ENCODE measurements at places on chromosomes 5 and 9.

DNA sequence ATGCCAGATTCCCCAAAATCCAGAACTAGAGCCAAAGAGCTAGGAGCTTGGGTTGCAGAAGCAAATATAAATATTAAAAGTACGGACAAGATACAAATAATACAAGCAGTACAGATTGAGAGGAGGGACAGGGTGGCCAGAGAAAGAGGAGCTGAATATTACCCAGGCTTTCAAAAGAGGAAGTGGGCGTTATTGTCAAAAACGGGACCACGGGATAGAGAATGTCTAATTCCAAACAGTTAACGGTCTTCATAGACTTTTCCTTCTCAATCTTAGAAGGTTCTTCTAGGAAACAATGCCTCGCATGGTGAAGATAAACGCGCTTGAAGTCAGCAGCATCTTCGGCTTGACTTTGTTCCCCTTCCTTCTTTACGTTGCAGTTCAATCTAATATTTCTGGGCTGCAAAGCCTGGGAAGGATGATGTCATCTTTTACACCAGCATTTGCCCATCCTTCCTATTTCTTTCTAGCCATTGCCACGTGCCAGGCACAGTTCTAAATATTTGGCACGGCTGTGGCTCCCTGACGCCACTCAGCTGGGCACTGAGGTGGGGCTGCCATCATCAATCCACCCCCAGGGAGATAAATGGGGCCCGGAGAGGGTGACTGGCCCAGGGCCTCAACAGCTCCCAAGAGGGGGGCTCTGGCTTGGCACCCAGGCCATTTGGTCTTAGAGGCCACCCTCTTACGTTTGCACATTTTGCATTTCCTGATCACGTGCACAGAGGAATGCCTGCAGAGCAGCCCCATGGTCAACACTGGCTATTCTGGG lies 16.3 kb upstream of the OLFM1 start:
- no peak for DNase-seq

GRCh38 chr9:136581614-136582447 lies 36.0 kb upstream of the NOTCH1 start:
- DNase-seq: no peak

GRCh38 chr5:86125731-86126601 lies 491.8 kb upstream of the COX7C start:
- no peak for DNase-seq

DNA sequence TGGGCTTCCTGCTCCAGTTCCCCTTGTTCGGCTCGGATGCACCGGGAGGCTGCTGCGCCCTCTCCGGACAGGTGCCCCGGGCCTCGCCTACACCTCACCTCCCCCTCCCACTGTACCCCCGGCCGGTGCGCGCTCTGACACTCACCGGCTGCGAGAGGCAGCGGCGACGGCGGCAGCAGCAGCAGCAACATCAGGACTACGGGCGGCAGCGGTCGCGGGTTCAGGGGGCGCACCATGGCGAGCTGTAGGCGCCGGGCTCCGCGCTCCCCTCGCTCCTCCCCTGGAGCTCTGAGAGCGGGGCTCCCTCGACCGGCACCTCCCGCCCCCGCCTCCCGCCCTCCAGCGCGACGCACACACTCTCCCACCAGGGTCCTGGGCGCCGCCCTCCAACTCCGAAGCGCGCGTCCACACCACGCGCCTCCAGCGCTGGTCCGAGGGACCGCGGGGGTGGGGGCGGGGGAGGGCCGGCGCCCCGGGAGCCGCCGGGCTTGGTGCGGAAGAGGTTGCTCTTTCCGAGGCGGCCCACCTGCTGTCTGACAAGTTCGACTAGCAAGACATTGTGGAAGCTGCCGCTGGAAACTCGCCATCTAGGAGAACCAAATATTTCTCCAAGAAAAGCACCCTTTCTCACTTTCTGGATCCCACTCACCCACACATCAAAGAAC lies at the start of gene GFRA3:
GFRA3 (minus strand) TSS at position 433 of the 665 bp plus-strand sequence; CDS start at position 236, 197 bp downstream.
- peak; percentile 2 for DNase-seq

DNA sequence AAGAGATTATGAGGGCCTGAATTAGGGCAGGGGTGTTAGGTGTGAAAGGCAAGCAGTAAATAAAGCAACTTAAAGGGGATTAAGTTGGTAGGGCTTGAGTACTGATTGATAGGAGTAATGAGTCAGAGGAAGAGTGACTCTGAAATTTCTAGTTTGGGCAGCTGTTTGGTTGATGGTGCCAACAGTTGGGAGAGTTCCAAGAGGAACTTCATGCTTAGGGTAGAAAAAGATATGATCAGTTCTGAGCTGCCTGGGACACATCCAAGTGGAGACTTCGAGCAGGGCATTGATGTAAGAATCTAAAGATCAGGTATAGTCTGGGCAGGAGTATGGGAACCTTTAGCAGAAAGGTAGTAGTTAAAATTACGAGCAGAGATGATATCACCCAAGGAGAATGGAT lies 10.2 kb downstream of the MAMDC2 start:
- no peak for DNase-seq

DNA sequence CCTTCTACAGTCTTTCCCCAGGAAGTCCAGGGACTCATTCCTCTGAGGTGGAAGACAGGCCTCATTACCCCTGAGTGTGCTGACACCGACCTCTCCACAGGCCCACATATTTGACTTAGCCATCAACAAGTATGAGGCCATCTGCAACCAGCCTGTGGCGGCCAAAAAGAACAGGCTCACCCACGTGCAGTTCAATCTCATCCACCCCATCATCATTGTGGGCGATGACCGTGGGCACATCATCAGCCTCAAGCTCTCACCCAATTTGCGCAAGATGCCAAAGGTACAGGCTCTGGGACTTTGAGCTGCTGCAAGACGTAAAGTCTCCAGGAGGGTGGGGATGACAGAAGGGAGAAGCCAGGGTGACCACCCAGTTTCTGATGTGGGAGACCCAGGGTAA lies 5.6 kb downstream of the ENHO start:
- DNase-seq: no peak

DNA sequence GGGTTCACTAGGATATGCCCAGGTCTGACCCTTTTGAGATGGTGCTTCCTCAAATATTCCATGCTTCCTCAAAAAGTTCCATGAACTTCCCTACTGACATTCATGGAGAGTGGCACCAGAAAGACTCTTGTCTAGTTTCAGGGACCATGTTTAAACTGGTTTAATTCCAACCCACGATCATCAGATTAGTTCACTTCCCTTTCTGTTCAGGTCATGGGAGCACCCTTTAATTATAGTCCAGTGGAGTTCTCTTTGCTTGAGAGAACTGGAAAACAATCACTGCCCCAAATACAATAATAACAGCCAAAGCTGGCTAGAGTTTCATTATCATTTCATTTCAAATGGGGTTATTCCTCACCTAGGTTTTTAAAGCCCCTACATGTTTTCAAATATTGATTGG lies 9.7 kb upstream of the ERBIN start:
- DNase-seq: no peak

- no peak for DNase-seq
These were observed 155.6 kb upstream of the SEMA6A start for GRCh38 chr5:116730185-116730584.

- DNase-seq: no peak
These were observed 62.4 kb downstream of the SHC3 start for GRCh38 chr9:89116064-89116804.

DNA sequence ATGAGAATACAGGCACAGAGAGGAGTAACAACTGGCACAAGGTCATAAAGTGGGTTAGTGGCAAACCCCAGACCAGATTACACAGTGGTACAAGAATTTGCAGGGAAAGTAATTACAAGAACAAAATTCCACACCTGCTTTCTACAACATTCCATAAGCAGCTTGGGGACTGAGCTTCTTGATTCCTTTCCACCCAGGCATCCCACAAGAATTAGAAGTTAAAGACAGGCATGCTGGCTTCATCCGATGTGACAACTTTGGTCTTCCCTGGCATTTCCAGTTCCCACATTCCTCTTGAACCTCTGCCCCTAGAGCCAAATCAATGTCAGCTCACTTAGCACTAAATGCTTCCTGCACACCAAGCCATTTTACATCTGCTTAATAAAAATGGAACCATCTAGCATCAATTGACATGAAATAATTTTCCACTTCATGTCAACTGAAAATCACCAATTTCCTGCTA lies 435.8 kb upstream of the PAPPA start:
- no peak for DNase-seq

- DNase-seq: no peak
These were observed 720 bp downstream of the NUDT12 start for GRCh38 chr5:103561685-103562452.

- DNase-seq: no peak
These were observed 42.2 kb downstream of the SV2C start for GRCh38 chr5:76125346-76125745.

DNA sequence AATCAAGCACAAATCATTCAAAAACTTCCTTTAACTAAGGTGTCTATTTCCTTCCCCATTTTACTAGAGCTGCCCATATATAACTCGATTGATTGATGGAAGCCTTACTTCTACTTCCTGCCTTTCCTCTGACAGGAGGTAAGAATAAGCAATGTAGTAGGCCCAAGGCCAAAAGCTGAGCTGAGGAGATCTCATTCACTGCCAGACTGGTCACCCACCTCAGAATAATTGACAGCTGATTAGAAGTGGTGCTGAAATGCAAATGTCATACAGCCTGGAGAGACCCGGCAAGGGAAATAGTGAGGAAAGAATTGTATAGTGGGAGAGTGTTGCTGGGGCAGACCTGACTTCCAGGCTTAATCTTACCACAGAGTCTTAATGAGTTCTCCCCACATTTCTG lies 239.9 kb downstream of the SAXO1 start:
- no peak for DNase-seq

DNA sequence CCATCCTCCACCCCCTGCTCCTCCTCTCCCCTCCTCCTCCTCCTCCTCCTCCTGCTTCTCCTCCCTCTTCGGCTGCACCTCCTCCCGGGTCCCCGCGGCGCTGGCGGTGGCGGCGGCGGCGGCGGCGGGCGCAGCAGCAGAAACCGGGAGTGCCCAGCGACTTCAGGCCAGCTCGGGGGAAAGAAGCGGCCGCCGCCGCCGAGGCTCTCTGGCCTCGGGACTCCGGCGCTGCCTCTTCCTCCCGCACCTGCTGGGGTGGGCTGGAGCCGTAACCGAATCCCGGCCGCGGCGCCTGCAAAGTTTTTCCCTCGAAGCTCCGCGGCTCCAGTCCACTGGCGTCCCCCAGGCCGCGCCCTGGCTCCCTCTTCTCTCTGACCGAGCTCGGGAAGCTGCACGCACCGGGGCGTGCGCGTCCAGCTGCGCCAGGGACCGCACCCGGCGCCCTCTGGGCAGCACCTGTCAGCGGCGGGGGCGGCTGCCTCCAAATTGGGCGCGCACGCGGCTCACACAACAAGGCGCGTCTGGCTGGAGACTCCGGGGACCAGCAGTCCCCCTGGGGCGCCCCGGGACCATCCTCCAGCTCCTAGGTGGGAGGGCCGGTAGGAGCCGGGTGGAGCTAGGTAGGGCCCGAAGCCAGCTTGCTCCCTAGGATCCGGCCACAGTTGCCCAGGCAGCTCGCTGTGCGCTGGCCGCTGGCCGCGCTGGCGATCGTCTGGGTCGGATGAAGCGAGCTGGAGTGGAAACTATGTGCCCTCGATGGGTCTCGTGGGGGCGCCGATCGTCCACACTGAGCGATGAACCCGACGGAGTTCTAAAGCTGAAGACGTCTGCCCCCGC lies at the start of gene MCTP1:
MCTP1 (minus strand) TSS at position 523 of the 837 bp plus-strand sequence.
- no peak for DNase-seq

GRCh38 chr9:133114886-133115603 lies 6.0 kb downstream of the RALGDS start:
- no peak for DNase-seq

DNA sequence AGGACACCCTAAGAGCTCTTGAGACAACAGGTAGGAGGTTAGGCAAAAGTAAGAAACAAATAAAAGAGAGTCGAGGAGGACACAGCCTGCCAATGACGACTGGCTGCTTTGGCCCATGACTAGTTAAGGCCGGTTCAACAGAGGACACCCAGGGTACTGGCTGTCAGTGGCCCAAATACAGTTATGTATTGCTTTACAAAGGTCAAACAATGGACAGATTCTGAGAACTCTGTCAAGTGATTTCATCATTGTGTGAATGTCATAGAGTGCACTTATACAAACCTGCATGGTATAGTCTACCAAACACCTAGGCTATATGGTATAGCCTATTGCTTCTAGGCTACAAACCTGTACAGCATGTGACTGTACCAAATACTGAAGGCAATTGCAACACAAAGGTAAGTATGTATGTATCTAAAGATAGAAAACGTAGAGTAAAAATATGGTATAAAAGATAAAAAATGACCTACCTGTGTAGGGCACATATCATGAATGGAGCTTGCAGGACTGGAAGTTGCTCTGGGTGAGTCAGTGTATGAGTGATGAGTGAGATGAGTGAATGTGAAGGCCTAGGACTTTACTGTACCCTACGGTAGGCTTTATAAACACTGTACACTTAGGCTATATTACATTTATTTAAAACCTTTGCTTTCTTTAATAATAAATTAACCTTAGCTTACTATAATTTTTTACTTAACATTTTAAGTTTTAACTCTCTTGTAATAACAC lies 6.5 kb upstream of the FAM81B start:
- no peak for DNase-seq

DNA sequence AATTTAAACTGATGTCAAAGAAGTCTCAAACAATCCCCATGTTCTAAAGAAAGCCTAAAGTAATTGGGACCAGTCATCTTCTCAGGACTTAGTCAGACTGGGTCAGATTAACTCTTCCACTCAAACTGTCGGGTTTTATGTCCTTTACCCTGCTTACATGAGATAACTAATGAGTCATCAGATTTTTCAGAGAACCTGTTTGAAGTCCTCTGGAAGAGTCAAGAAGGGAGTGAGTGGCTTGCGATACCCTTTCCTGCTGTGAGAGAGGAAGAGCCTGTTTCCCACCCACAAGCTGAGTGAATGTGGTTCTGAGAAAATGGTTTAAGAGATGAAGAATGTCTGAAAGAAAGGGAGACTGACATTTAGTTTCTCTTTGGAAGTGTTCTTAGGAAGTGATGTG lies 1866.7 kb upstream of the C9orf72 start:
- DNase-seq: no peak

GRCh38 chr9:97110696-97111095 lies 71.8 kb upstream of the CTSV start:
- no peak for DNase-seq

DNA sequence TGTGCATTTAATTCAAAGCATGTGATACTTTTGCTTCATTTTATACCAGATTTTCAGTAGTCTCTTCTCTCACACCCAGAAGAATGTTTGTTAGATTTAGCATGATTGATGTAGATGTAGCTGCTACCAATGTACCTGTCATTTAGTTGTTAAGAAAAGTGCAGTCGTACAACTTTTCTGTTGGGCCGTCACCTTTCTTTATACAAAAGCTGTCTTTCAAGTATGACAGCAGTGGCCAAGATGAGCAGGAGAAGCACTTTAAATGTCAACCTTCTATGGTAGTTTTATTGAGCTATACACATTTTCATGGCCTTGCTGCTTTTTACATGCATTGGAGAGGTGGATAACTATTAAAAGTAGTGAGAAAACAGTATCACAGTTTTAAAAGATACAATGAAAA lies 77.7 kb upstream of the PTPRD start:
- DNase-seq: no peak

- no peak for DNase-seq
These were observed 40.8 kb upstream of the GLRX start for GRCh38 chr5:95863383-95863757.

- DNase-seq: no peak
These were observed 54.0 kb downstream of the NSUN2 start for GRCh38 chr5:6578676-6579343.

- DNase-seq: no peak
These were observed 4.6 kb downstream of the DCANP1 start for GRCh38 chr5:135442431-135443160.
